ENCODE measurements at places on chromosomes 13 and 19.

DNA sequence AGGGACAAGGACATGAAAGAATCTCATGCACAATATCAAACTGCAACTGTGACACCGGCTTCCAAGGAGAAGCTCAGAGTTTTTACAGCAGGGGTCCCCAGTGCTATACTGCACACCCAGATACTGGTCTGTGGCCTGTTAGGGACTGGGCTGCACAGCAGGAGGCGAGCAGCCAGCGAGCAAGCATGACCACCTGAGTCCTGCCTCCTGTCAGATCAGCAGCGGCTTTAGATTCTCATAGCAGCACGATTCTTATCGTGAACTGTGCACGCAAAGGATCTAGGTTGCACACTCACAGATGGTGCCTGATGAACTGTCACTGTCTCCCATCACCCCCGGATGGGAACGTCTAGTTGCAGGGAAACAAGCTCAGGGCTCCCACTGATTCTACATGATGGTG lies 13.1 kb upstream of the CD22 start:
- no peak for DNase-seq

DNA sequence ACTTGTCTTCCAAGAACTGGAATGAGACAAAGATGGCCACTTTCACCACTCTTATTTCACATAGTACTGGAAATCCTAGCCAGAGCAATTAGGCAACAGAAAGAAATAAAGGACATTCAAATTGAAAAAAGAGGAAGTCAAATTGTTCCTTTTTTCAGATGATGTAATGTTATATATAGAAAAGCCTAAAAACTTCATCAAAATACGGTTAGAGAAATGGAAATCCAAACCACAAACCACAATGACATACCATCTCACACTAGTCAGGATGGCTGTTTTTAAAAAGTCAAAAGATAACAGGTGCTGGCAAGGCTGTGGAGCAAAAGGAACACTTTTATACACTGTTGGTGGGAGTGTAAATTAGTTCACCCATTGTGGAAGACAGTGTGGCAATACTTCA lies 113.3 kb upstream of the SPRY2 start:
- no peak for DNase-seq

- no peak for DNase-seq
These were observed 76.6 kb downstream of the SERP2 start for GRCh38 chr13:44449999-44450821.

DNA sequence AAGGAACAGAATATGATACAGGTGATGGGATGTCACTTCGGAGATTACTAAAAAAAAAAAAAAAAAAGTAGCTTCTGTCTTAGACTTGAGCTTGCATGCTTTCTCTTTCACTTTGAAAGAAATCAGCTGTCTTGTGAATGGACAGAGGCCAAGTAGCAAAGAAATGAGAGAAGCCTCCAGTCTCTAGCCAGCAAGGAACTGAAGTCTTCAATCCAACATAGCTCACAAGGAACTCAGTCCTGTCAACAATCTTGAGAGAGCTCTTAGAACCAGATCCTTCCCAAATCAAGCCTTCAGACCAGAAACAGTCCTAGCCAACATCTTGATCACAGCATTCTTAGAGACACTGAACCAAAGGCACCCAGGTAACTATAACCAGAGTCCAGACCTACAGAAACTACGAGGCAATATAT lies 7.7 kb downstream of the N4BP2L2 start:
- no peak for DNase-seq

- DNase-seq: no peak
These were observed 20.5 kb upstream of the SLC7A10 start for GRCh38 chr19:33245948-33246708.

- DNase-seq: no peak
These were observed 38.9 kb upstream of the C19orf12 start for GRCh38 chr19:29753934-29754305.

- no peak for DNase-seq
These were observed 647.1 kb downstream of the DACH1 start for GRCh38 chr13:71219698-71220415.

DNA sequence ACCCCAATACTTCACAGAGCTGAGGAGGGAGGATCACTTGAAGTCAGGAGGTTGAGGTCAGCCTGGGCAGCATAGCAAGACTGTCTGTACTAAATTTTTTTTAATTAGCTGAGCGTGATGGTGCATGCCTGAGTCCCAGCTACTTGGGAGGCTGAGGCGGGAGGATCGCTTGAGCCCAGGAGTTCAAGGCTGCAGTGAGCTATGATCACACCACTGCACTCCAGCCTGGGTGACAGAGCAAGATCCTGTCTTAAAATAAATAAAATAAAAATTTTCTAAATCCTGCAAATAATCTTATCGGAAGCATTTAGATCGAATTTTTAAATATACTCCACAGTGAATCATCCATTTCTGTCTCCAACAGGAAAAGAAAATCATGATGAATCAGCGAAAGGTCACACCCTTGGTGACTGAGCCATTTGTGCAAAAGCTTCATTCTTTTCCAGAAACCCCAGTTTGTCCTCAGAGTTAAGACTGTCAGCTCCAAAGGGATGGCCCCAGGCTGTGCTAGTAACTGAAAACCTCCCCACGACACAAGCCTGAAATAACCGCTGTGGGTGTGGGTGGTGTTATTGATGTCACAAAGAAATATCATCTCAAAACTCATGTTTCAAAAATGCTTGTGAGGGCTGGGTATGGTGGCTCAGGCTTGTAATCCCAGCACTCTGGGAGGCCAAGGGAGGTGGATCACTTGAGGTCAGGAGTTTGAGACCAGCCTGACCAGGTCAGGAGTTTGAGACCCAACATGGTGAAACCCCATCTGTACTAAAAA lies 167.6 kb downstream of the PTPRS start:
- no peak for DNase-seq

Data from SHP77 (cell line).